Fibroblast of villous mesenchyme (primary cell): ENCODE measurements at places on chromosomes 5 and 9. TPM values are rescaled to one million over a fixed set of nuclear protein-coding genes. Genes with fewer than 3 reads are reported as not detected.

GRCh38 chr9:130661451-130662098 lies 2.8 kb upstream of the PRDM12 start:
- no peak for DNase-seq

DNA sequence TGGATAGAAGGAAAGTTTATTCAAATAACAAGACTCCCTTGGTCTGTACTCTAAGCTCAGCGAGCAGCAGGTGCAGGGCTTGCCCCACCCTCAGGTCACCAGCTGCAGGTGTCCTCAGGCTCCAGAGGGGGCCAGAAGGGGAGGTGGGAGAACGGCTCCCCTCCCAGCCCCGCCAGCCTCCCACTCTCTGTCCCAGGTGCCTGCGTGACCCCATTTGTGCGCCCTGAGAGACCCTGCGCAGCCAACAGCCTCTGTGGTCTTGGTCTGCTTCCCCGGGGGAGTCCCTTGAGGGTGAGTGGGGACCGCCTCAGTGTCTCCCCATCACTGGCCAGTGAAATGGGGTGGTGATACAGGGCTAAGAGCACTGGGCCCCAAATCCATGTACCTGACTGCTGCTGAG lies 62.3 kb upstream of the STXBP1 start:
- no peak for DNase-seq

- DNase-seq: peak; percentile 5
These were observed 478.9 kb downstream of the PSAT1 start for GRCh38 chr9:78775696-78776295.

GRCh38 chr9:136670576-136671253 lies 8.0 kb downstream of the EGFL7 start:
- DNase-seq: no peak

GRCh38 chr9:37184905-37185867 lies 64.8 kb downstream of the ZCCHC7 start:
- DNase-seq: no peak

DNA sequence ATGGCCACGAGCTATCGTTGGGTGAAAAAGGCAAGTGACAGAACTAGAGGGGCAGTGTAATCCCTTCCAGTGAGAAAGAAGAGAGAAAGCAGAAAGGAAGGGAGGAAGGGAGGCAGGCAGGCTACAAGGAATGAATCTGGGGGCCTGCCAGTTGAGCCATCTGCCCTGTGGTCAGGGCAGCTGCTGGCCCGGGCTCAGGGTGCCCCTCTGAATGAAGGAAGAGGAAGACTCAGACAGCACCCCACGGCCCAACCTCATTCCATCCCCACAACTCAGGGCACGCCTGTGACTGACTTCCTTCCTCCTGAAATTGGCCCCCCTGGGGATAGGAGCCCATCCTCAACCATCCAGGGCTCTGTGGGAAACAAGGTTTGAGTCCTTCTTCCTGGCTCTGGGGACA lies 20.3 kb upstream of the FLT4 start:
- DNase-seq: no peak

DNA sequence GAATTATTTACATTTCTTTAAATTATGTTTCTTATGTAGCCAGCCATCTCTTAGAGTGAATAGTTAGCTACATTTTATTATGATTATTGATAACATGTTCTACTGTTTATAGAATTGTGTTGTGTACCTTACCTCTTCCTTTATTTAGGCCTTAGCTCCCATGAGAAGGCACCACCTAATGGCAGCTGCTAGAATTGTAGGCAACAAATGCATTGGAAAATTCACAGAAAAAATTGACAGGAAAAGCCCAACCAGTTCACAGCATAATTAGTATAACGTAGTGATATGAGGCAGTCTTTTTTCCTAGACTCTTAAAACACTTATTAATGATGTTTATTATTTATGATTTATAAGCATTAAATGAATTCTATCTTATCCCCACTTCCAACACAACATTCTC lies 175.8 kb downstream of the WDR70 start:
- peak; percentile 19 for DNase-seq

DNA sequence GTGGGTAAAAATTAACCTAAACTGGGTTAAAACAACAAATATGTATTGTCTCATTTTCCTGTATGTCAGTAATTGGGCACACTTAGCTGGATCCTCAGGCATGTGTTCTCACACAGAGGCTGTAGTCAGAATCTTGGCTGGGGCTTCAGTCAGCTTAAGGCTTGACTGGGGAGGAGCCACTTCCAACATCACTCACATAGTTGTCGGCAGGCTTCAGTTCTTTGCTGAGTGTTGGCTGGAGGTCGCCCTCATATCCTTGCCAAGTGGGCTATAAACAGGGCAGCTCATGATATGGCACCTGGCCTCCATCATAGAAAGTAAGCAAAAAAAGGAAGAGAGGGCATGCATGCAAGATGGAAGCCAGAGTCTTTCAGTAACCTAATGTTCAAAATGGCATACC lies 173.0 kb downstream of the GIN1 start:
- DNase-seq: no peak

- DNase-seq: no peak
These were observed 101.7 kb upstream of the NTRK2 start for GRCh38 chr9:84567805-84568204.

DNA sequence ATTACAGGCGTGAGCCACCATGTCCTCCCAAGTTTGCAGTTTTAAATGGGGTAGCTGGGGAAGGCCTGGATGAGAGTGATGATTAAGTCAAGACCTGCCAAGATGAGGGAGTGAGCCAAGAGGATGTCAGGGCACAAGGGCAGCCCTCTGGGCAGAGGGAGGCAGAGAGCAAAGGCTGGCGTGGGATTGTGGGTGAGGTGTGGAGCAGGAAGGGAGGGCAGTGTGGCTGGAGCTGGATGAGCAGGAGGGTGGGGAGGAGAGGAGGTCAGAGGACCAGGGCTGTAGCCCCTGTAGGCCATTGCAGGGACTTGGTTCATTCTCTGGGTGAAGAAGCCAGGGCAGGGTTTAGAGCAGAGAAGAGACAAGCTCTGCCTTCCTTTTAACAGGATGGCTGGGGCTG lies 53.7 kb upstream of the CTNNA1 start:
- no peak for DNase-seq

GRCh38 chr5:141465351-141465750 lies 10.4 kb upstream of the PCDHGC3 start:
- peak; percentile 45 for DNase-seq

- no peak for DNase-seq
These were observed 1077.0 kb upstream of the C9orf72 start for GRCh38 chr9:28650327-28650726.

- DNase-seq: no peak
These were observed 94.0 kb downstream of the RCL1 start for GRCh38 chr9:4886698-4887097.

GRCh38 chr9:114366334-114367128 lies 21.3 kb downstream of the AKNA start:
- peak; percentile 95 for DNase-seq

DNA sequence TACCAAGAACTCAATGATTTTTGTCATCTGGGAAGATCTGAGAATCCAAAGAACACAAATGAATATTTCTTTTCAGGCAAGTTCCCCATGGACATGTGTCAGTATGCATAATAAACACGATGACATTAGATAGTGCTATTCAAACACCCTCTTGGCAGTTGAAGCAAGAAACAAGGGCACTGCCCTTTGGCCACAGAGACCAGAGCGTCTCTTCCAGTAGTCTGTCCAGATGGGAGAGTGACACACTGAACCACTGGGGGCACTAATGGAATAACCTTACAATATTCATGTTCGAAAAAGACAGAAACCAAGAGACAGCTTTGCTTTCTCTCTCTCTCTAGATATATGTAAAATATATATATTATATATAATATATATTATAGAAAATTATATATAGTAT lies 301.9 kb downstream of the CTNND2 start:
- DNase-seq: no peak

DNA sequence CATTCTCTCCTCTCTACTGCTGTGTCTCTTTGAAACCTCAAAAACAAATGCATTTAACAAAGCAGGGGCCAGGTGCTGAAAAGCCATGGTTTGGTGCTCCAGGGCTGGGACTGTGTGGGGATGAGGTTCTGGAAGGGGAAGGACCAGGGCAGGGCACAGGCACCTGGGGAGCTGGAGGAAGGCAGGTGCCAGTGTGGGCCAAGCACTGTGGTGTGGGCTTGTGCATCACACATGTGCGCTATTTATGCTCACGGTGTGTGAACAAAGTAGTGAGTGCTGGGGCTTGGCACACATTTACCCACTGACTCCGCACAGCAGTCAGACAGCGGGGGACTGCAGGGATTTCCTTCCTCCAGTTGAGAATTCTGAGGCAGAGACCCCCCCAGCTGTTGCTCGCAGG lies 10.1 kb downstream of the HRH2 start:
- no peak for DNase-seq

DNA sequence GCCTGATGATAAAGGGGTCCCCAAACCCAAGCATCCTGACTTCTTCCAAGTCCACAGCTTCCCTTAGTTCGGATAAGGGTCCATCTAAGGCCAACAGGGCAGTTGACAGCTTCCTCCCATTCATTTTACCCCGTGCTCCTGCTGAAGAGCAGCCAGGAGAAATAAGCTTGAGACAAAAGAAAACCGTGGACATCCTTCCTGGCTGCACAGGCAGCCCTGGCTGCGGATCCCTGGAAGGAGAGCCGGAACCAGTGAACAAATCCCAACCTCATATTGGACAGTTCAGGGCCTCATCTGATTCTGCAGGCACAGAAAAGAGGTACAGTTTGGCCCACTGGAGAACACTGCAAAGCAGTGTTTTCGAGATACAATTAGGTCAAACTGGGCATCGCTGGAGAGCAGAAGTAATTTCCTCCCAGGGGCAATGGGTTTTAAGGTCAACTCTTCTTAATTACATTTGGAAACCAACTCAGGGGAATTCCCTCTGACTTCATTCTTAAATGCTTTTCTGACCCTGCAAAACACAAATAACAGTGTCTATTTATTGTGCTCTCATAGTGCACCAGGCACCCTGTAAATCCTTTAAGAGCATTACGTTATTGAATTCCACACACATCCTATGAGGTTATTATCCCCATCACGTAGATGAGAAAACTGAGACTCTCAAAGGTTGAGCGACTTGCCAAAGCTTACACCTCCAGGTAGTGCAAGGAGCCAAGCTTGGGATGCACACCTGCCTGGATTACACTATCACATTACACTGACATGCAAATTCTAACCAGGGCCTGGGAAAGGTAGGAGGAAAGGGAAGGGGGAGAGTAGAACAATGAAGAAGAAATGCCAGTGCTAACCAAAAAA lies 21.2 kb downstream of the ADAM19 start:
- DNase-seq: no peak

DNA sequence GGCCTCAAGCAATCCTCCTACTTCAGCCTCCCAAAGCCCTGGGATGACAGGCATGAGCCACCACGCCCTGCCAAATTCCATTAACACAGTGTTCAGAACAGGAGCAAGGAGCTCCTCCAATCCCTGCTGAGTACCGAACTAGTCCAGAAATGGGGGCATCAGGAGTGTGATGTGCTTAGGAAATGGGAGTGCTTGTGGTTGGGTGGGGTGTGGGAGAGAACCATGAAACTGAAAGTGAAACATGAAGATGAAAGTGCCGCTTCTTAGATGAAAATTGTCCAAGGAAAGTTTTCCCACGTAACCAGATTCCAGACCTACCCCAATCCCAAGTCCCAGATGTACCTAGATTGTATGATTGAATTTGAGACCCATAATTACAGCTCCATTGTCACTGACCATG lies 16.7 kb upstream of the ZNF131 start:
- DNase-seq: peak; percentile 22

GRCh38 chr9:109476642-109477257 lies 21.4 kb downstream of the PTPN3 start:
- DNase-seq: no peak

GRCh38 chr9:76255781-76256455 lies 138.3 kb downstream of the RFK start:
- DNase-seq: peak; percentile 94

GRCh38 chr5:80238778-80239679 lies 16.8 kb downstream of the SERINC5 start:
- peak; percentile 45 for DNase-seq

DNA sequence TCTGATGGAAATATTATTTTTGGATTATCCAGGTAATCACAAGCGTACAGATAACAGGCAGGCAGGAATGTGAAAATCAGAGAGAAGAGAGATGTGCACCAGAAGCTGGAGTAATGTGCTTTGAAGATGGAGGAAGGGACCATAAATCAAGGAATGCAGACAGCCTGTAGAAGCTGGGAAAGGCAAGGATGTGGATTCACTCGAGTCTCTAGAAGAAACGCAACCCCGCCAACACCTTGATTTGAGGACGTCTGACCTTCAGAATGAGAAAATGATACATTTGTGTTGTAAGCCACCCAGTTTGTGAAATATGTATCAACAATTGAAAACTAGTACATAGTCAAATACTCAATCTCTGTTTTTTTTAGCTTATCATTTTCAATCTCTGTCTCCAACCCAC lies 207.6 kb upstream of the MPDZ start:
- DNase-seq: no peak

- no peak for DNase-seq
These were observed 36.2 kb downstream of the NFIB start for GRCh38 chr9:14277761-14278160.

DNA sequence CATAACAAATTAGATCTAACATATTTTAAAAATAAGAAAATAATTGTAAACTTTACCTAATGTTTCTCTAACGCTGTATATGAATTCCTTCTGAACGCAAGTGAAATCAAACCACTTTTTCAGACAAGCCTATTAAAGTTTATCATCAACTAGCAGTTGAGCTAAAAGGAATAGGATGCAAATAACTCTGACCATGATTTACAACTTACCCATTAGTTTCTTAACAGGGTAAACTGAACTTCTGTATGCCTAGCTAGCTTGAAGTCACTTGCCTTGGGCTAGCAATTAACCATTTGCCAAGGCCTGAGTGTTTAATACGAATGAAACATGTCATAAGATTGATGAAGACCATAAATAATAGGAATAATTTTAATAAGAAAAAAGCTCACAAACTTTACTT lies 762.7 kb upstream of the ARRDC3 start:
- DNase-seq: no peak

BRINP1 gene
- under 0.01 TPM in 2 replicates for total RNA-seq

ECM2 gene
- 2.3 and 2.6 TPM in 2 replicates for total RNA-seq

CDH18 gene
- total RNA-seq: under 0.01 and 0.43 TPM in 2 replicates

PCDHGA9 gene
- 4.7 and 5.2 TPM in 2 replicates for total RNA-seq

KCNIP1 gene
- not detected in 2 replicates for total RNA-seq

BTNL3 gene
- not detected in 2 replicates for total RNA-seq

FBN2 gene
- 81.6 and 137 TPM in 2 replicates for total RNA-seq

NTRK2 gene
- not detected in 2 replicates for total RNA-seq

NUTM2G gene
- not detected in 2 replicates for total RNA-seq

LEAP2 gene
- under 0.01 and 0.32 TPM in 2 replicates for total RNA-seq

HTR4 gene
- not detected in 2 replicates for total RNA-seq

PHF24 gene
- not detected in 2 replicates for total RNA-seq

C7 gene
- total RNA-seq: under 0.01 TPM in 1 of 2 replicates, not detected in the other

FAM221B gene
- not detected in 2 replicates for total RNA-seq

GHR gene
- 0.97 and 2.2 TPM in 2 replicates for total RNA-seq

QRFP gene
- total RNA-seq: not detected in 2 replicates

ZCCHC9 gene
- 23.2 and 33.7 TPM in 2 replicates for total RNA-seq
